ENCODE measurements at places on chromosomes 4 and X.

GRCh38 chr4:55491486-55491885, 55.2 kb downstream of the CLOCK start:
- DNase-seq: no peak

- DNase-seq: no peak
Observed at GRCh38 chr4:30399476-30399875, 320.7 kb upstream of the PCDH7 start.

- DNase-seq: no peak
Observed at GRCh38 chr4:40185830-40186664, 10.8 kb upstream of the RHOH start.

DNA sequence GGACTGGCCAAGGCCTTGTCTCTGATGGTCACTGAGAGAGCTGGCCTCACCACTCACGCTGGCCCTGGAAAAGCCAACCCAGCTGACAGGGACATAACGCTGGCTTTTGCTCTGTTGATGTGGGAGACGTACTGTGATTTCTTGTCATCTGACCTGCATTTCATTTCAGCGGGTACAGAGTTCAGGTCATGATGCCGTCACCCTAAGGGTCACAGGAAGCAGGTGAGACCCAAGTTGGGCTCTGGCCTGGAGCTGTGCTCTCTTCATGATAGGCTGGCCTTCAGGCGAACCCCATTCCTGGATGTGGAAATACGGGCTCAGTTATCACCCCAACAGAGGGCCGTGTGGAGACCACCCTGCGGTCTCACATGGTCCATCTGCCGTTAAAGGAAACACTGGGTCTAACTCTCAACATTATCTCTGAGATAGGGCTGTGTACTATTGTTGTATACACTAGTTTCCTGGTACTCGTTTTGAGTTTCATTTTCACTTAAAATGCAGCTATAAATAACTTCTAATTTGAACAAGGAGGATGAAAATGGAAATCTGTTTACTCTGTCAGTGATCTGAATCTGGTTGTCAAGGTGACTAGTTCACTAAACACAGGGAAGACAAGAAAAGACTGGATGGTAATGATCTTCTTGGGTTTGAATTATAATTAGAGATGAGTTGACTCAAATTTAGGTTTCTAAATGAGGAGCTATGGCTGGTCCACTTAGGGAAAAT, 89.1 kb downstream of the TBC1D9 start:
- DNase-seq: no peak
